Karpas-422 (cell line): ENCODE measurements at places on chromosomes 2 and 18.

GRCh38 chr2:54924121-54924520 lies 126.1 kb downstream of the RTN4 start:
- H3K27me3 ChIP-seq = no peaks in the 10 kb centered on the region
- DNase-seq = no peak
- peaks cover 78% of the 10 kb centered on the region for H3K36me3 ChIP-seq
- H3K4me1 ChIP-seq = no peaks in the 10 kb centered on the region
- no peak overlapping the region for H3K4me3 ChIP-seq

DNA sequence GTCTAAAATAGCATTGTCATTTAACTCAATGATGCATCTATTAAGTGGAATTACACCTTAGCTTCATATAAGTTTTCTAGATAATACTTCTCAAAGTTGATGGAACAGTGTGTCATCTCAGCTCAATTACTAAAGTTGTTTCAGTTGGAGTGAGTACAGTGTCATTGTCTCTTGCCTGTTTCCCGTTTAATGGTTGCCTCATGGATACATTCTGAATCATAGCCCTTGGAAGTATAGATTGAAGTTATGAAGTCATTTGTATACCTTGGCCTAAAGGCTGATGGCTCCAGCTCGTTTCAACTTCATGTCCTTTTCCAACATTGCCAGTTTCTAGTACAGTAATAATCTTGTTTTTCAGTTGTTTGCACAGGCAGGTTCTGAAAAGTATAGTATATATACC lies 130.5 kb upstream of the NOSTRIN start:
- H3K4me3 ChIP-seq = no peak overlapping the region
- no peaks in the 10 kb centered on the region for H3K27me3 ChIP-seq
- no peaks in the 10 kb centered on the region for H3K36me3 ChIP-seq
- DNase-seq = no peak

DNA sequence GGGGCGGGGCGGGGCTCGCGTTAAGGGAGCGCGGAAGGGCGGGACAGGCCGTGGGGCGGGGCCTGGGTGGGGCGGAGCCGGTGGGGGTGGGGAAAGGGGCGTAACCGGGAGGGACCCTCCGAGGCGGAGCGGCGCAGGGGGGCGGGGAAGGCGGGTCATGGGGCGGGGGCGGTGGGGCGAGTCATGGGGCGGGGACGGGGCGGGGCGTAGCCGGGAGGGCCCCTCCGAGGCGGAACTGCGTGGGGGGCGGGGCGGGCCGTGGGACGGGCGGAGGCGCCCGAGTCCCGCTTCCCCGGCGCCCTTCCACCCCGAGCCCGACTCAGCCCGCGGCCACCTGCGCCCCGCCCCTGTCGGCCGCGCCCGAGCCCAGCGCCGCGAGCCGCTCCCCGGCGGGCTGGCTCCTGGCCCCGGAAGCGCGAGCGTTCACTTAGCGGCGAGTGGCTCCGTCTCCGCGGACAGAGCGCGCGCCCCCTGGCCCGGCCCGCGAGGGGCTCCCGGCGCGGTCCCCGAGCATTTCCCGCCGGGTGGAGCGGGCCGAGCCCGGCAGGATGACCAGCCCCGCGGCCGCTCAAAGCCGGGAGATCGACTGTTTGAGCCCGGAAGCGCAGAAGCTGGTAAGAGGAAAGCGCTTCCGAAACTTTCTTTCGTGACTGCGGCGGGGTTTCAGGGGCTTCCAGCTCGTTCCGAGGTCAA lies 64.7 kb downstream of the LRRFIP1 start:
- no peaks in the 10 kb centered on the region for H3K36me3 ChIP-seq
- H3K27me3 ChIP-seq = no peaks in the 10 kb centered on the region; the same call in 1 of the 2 replicates
- H3K27ac ChIP-seq = no peak overlapping the region
- H3K4me3 ChIP-seq = peak overlapping the region; percentile 90
- DNase-seq = peak; percentile 96
- H3K4me1 ChIP-seq = peaks cover 45% of the 10 kb centered on the region

GRCh38 chr2:117470311-117471095 lies 344.0 kb upstream of the DDX18 start:
- no peak overlapping the region for H3K27ac ChIP-seq
- H3K4me1 ChIP-seq = peaks cover 7% of the 10 kb centered on the region
- H3K4me3 ChIP-seq = no peak overlapping the region
- H3K36me3 ChIP-seq = no peaks in the 10 kb centered on the region
- peak; percentile 92 for DNase-seq

GRCh38 chr2:88669482-88670214 lies 21.8 kb upstream of the RPIA start:
- DNase-seq = peak; percentile 70
- no peak overlapping the region for H3K4me3 ChIP-seq
- H3K27ac ChIP-seq = no peak overlapping the region
- H3K36me3 ChIP-seq = no peaks in the 10 kb centered on the region
- H3K4me1 ChIP-seq = no peaks in the 10 kb centered on the region

DNA sequence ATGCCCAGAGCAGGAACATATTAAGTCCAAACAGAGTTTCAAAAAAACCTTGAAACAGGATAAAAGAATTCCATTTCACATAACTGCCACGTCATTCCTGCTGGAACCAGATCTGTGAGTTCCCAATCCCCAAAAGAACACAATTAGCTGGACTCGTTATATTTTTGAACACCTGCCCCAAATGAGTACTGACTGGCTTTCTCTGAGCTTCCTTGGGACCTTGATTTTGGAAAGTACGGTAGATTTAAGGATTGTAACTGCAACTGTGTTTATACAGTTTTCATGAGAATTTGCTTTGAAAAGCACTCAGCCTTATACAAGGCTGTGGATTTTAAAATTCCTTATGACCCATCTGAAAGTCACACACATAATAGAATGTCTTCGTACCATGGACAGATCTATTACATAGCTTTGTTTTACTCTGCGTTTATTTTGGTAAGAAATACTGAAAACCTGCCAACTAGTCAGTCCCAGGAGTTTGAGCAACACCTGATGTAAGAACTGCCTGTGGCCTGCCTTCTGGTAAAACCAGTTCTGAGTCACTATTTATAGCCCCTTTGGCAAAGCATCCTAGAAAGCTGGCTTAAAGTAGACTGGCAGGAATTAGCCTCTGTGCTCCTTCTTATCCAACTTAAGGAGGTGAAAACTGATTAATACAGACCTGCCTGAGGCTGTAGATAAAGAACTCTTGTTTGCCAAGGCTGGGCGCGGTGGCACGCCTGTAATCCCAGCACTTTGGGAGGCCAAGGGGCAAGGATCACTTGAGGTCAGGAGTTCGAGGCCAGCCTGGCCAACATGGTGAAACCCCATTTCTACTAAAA lies 48.1 kb downstream of the MERTK start:
- DNase-seq = no peak
- no peak overlapping the region for H3K4me3 ChIP-seq
- peaks cover 5% of the 10 kb centered on the region for H3K4me1 ChIP-seq
- H3K27ac ChIP-seq = no peak overlapping the region
- no peaks in the 10 kb centered on the region for H3K36me3 ChIP-seq

DNA sequence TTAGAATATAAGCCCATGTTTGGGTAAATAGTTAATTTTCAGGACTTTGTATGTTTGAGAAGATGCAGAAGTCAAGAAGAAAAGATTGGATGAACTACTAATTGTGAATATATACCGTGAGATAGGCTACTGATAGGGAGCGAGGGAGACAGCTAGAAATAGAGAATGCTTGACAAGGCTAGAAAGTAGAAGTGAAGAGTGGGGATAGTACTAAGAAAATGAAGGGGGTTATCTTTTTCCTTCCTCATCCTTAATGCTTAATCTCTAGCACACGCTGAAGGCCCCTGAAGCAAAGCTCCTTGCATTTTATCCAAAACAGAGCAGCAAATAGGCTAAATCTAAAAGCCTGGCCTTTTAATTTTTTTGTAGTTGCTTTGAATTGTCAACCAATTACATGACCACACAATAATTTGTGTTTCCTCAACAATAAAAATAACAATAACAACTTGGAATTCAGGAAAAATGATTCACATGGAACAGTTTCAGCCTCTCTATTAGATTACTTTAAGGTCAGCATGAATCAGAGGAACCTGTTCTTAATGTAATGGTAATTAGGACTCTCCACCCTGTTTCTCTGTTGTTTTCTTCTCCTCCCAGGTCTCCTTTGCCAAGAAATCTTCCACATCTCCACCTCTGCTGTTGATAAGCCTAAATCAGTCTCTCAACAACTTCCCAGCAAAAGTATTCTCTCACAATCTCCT lies 1071.3 kb upstream of the ZEB2 start:
- H3K27ac ChIP-seq = no peak overlapping the region
- H3K4me3 ChIP-seq = no peak overlapping the region
